ENCODE measurements at places on chromosomes 6 and 20. TPM values are rescaled to one million over a fixed set of nuclear protein-coding genes. Genes with fewer than 3 reads are reported as not detected.

GRCh38 chr6:38871741-38872568, 156.8 kb downstream of the DNAH8 start:
- no peak overlapping the region for H3K4me3 ChIP-seq
- no peaks in the 10 kb centered on the region for H3K4me1 ChIP-seq
- H3K36me3 ChIP-seq = no peaks in the 10 kb centered on the region
- DNase-seq = peak; percentile 67

DNA sequence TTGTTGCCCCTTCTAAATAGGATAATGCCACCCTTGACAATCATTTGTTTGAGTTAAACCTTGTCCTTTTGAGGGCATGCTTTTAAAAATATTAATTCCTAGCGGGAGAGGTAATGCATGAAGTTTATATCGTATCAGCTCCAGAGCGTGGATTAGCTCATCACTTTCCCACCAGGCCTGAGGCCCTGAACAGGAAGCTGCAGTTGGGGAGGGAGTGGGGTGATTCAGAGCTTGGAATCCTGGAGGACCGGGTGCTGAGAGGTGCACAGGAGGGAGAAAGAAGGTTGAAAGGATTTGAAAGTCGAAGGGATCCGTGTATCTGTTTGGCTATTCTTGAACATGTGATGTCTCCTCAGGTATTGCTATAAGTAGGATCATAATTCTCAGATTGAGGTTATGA, 25.0 kb downstream of the ZDHHC14 start:
- DNase-seq = peak; percentile 13
- H3K27me3 ChIP-seq = no peaks in the 10 kb centered on the region
- H3K4me3 ChIP-seq = no peak overlapping the region
- H3K27ac ChIP-seq = no peak overlapping the region

DNA sequence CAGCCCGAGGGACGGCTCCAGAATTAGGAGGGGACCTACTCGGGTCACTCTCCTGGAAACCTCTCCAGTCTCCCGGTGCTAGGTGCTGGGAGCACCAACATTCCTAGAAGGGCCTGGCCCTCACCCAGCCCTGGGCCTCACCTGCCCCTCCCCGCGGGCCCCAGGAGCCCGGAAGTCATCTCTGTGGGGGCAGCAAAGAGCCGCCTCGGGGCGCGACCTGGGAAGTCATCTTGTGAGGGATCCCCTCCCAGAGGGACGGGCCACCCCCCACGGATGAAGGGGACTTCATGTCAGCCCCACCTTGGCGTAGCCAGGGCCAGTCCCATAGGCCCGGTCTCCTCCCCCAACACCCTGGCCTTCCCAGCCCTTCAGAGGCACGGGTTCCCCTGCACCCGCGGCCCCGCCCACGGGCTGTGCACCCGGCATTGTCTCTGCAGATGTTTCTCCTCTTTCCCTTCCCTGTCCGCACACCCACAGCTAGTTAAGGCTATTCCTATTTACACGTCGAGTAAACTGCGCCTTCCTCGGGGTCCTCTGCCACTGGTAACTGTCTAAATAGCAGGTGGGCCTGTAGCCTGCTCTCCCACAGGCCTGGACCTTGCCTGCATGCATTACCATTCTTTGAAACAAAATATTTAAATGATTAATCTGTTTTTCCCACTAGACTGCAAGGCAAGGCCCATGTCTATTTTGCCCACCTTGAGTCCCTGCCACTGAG, 896 bp upstream of the RNASET2 start:
- H3K27me3 ChIP-seq = no peaks in the 10 kb centered on the region
- peaks cover 21% of the 10 kb centered on the region for H3K4me1 ChIP-seq
- H3K4me3 ChIP-seq = peak overlapping the region; percentile 54
- DNase-seq = no peak
- no peaks in the 10 kb centered on the region for H3K36me3 ChIP-seq
- no peak overlapping the region for H3K27ac ChIP-seq

DNA sequence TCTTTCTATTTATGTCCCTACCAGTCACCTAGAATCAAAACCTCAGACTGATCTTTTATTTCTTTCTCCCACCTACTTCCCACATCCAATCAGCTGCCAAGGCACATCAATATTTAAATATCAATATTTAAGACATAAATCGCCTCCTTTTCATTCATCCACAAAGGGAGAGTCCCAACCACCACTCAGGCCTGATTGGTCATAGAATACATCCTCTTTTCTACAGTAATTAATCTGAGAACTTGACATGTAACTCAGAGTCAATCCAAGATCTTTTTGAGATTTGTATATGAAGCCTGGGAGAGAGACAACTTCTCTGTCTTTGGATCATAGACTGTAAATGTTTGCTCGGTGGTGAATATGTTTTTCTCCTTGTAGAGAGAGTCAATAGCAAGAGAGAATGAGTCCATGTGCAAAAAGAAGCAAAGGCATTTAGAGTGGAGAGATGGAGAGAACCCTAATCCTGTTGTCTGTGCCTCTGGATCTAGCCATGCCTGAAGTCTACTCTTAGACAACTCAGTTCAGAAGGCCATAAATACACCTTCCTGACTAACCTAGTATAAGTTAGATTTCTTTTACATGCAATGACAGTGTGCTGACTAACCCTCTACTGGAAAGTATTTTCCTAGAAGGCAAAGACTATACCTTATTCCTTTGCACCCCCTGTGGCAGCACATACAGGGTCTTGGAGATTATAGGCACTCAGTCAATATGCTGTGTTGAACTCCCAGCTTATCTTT, 12.1 kb upstream of the NEDD9 start:
- H3K4me1 ChIP-seq = no peaks in the 10 kb centered on the region
- no peak for DNase-seq
- no peaks in the 10 kb centered on the region for H3K27me3 ChIP-seq
- H3K36me3 ChIP-seq = no peaks in the 10 kb centered on the region
- H3K4me3 ChIP-seq = no peak overlapping the region
- H3K27ac ChIP-seq = no peak overlapping the region

DNA sequence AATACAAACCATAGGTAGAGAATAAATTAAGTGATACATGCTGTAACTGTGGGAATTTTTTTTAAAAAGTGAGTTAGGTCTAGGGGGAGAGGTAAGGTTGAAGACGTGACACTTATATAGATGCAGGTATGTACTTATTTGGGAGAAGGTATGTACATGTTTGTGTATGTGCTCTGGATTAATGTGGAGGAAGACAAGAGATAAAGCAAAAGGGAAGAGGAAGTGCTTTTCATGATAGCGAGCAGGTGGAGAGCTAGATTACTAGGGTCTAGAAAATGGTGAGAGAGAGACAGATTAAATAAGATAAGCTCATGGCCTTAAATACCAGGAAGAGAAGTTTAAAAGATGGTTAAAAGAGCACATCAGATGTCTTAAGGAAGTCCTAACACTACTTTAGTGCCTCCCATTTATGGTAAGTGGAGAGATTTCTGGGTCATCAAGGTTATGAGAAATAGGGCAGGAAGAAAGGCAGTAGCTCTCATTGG, 92.5 kb downstream of the MAN1A1 start:
- no peak overlapping the region for H3K4me3 ChIP-seq
- no peaks in the 10 kb centered on the region for H3K27me3 ChIP-seq
- H3K4me1 ChIP-seq = no peaks in the 10 kb centered on the region
- no peak for DNase-seq

- H3K4me1 ChIP-seq = no peaks in the 10 kb centered on the region
- no peak overlapping the region for H3K27ac ChIP-seq
- no peak for DNase-seq
These were observed 50.5 kb upstream of the PLCB4 start for GRCh38 chr20:9018346-9018745.

- H3K27me3 ChIP-seq = no peaks in the 10 kb centered on the region
- H3K36me3 ChIP-seq = no peaks in the 10 kb centered on the region
- H3K4me3 ChIP-seq = no peak overlapping the region
- DNase-seq = no peak
These were observed 56.2 kb downstream of the GFOD1 start for GRCh38 chr6:13431059-13431656.

GRCh38 chr6:131858765-131859415, 51.1 kb downstream of the ENPP1 start:
- no peak overlapping the region for H3K27ac ChIP-seq
- peak; percentile 33 for DNase-seq
- no peak overlapping the region for H3K4me3 ChIP-seq
- no peaks in the 10 kb centered on the region for H3K36me3 ChIP-seq
- H3K27me3 ChIP-seq = no peaks in the 10 kb centered on the region

DNA sequence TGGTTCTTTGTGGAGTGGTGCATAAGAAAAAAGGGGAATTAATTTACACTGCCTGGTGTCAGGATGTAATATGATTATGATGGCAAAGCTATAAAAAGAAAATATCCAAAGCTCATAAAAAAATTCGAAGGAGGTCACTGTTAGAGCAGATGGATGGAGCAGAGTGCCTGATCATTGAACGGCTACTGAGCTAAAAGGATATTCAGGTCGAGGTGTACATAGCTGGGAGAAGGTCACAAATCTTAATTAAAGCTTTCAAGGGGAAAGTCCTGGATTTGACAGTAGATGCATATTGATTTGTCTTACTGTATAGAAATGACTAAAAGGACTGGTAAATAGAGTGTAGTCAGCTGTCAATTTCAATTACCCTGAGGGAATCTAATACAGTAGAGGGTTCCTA, 84.4 kb downstream of the PKIB start:
- peaks cover 12% of the 10 kb centered on the region for H3K4me1 ChIP-seq
- no peak overlapping the region for H3K4me3 ChIP-seq
- no peaks in the 10 kb centered on the region for H3K36me3 ChIP-seq
- no peak for DNase-seq
- no peaks in the 10 kb centered on the region for H3K27me3 ChIP-seq

GRCh38 chr6:120378582-120379220, 955.6 kb downstream of the TBC1D32 start:
- H3K4me3 ChIP-seq = no peak overlapping the region
- H3K4me1 ChIP-seq = no peaks in the 10 kb centered on the region
- H3K27ac ChIP-seq = no peak overlapping the region
- DNase-seq = peak; percentile 6
- no peaks in the 10 kb centered on the region for H3K27me3 ChIP-seq

GRCh38 chr6:145758113-145758512, 22.8 kb upstream of the EPM2A start:
- no peaks in the 10 kb centered on the region for H3K4me1 ChIP-seq
- H3K4me3 ChIP-seq = no peak overlapping the region
- DNase-seq = no peak
- no peaks in the 10 kb centered on the region for H3K27me3 ChIP-seq
- no peaks in the 10 kb centered on the region for H3K36me3 ChIP-seq

GRCh38 chr20:36684747-36685146, 38.8 kb upstream of the SLA2 start:
- no peaks in the 10 kb centered on the region for H3K36me3 ChIP-seq
- no peak overlapping the region for H3K27ac ChIP-seq
- no peaks in the 10 kb centered on the region for H3K27me3 ChIP-seq

The GSTA3 gene
- total RNA-seq = not detected

The CHRNA4 gene
- not detected for total RNA-seq

The SLC17A5 gene
- total RNA-seq = 15.2 TPM

The TAF4 gene
- total RNA-seq = 15.2 TPM

The NT5E gene
- 115 TPM for total RNA-seq
